Lower lobe of right lung (tissue), 2 donors: ENCODE measurements at places on chromosomes 11 and 22. TPM values are rescaled to one million over a fixed set of nuclear protein-coding genes. Genes with fewer than 3 reads are reported as not detected.

- no peak for DNase-seq
Observed at GRCh38 chr11:61712314-61712713, 32.1 kb downstream of the DAGLA start.

- no peak for DNase-seq
Observed at GRCh38 chr11:38680746-38681145, 2082.7 kb upstream of the RAG2 start.

GRCh38 chr22:48218889-48219420 is 1456.5 kb downstream of the TBC1D22A start:
- no peak for DNase-seq

DNA sequence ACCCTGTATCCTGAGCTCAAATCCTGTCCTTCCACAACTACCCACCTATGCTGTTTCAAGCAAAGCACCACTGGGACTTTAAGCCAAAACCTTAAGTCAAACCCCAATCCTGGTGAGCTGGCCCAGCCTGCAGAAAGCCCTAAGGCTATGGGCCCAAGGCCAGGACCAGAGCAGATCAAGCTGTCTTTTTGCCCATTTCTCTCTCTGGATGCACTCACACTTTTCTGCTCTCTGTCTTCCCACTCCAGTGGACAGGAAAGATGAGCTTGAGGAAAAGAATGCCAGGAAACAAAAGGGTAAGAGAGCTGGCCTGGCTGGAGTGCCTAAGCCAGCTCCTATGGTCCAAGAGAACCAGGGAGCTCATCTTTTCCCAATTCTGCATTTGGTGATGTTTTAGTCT is 284.3 kb upstream of the ISX start:
- no peak for DNase-seq

DNA sequence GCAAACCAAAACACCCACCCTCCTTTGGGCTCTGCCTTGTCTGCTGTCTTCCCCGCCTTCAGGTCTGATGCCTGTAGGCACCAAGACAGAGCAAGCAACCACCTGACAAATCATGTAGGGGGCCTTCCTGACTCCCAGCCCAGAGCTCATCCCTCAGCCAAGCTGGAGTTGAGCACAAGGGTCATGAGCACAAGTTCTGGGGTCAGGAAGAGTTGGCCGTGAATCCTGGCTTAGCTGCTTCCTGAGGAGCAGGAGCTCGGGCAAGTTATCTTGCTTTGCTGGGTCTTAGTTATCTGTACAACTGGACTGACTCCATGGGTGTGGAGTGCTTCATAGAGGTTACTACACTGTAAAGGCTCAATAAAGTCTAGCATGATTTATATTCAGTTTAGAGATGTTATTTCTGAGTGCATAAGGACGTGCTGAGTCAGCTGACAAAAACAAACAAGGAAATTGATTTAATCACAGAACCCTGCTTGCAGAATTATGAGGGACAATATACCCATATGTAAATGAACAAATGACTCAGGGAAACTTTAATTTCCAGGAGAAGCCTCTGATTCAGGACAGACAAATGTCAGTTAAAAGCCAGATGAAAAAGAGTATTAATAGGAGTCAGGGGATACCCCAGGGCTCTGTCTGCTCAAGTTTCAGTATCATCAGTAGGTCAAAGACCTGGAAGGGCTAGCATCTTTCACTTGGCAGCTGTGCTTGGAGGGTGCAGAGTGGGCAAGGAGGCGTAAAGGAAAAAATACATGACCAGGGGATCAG is 15.0 kb upstream of the APOA1 start:
- no peak for DNase-seq

The MS4A1 gene
- 0.65 TPM for total RNA-seq

The SMIM35 gene
- total RNA-seq: not detected

The ASCL2 gene
- 1.7 TPM for total RNA-seq
